ENCODE measurements at places on chromosomes 13 and 19. TPM values are rescaled to one million over a fixed set of nuclear protein-coding genes. Genes with fewer than 3 reads are reported as not detected.

Gene SLC6A16
- total RNA-seq = 1.1 TPM

Gene TLE6
- 5.1 TPM for total RNA-seq

Gene HCST
- total RNA-seq = 57.1 TPM

Gene CD33
- total RNA-seq = not detected

Gene ZSWIM9
- 8.4 TPM for total RNA-seq

Gene SIGLECL1
- total RNA-seq = not detected

Gene NCR1
- 0.58 TPM for total RNA-seq

Gene BRCA2
- total RNA-seq = 27.2 TPM

Gene ZNF763
- total RNA-seq = 1.7 TPM

Gene C19orf38
- total RNA-seq = 1.2 TPM

Gene VAV1
- total RNA-seq = 61.7 TPM

Gene CGB3
- total RNA-seq = not detected

Gene TYROBP
- 0.81 TPM for total RNA-seq

Gene A1BG
- 35.2 TPM for total RNA-seq

Gene ZNF728
- not detected for total RNA-seq

Gene ZGLP1
- total RNA-seq = 3.2 TPM

Gene IGFL4
- total RNA-seq = not detected

Gene TEX101
- total RNA-seq = not detected

Gene TMEM145
- total RNA-seq = 3.0 TPM

Gene TNPO2
- 94.5 TPM for total RNA-seq

Gene GIPC3
- total RNA-seq = 0.14 TPM

Gene LCP1
- total RNA-seq = 1,014 TPM

Gene IGSF23
- total RNA-seq = not detected

Gene URI1
- 65.5 TPM for total RNA-seq

Gene PHF11
- total RNA-seq = 59.3 TPM

Gene BEST2
- not detected for total RNA-seq

Gene ZNF430
- total RNA-seq = 20.8 TPM

Gene GJB6
- total RNA-seq = 2.3 TPM

Gene SHC2
- 0.45 TPM for total RNA-seq

Gene TMPRSS9
- not detected for total RNA-seq

Gene IQCN
- total RNA-seq = 0.59 TPM

Measured in activated CD8-positive, alpha-beta T cell treated with anti-CD3 and anti-CD28 coated beads for 36 hours (primary cell).